Activated CD8-positive, alpha-beta memory T cell treated with anti-CD3 and anti-CD28 coated beads, Interleukin-2, amount 10 ng/mL, durations not matched to agents 7 days and 5 days (primary cell): ENCODE measurements at places on chromosomes 1 and 21. TPM values are rescaled to one million over a fixed set of nuclear protein-coding genes. Genes with fewer than 3 reads are reported as not detected.

DNA sequence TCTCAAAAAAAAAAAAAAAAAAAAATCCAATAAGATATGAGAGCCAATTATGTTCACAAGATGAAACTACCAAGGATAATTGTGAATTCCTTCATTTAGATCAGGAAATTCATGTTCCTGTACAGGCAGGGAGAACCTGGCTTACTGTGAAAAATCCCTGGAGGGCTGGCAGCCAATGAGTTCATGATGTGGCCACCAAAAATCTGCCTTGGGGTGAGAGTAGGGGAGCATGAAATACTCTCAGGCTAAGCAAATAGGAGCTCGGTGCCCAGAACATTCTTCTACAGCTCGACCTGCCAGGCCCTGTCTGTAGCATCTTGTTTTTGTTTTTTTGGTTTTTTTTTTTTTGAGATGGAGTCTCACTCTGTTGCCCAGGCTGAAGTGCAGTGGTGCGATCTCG is 50.1 kb downstream of the PIK3CD start:
- DNase-seq = no peak
- peaks cover 67% of the 10 kb centered on the region for H3K36me3 ChIP-seq
- H3K27ac ChIP-seq = peak overlapping the region; percentile 49
- H3K27me3 ChIP-seq = no peaks in the 10 kb centered on the region
- peaks cover 62% of the 10 kb centered on the region for H3K4me1 ChIP-seq
- H3K4me3 ChIP-seq = no peak overlapping the region

DNA sequence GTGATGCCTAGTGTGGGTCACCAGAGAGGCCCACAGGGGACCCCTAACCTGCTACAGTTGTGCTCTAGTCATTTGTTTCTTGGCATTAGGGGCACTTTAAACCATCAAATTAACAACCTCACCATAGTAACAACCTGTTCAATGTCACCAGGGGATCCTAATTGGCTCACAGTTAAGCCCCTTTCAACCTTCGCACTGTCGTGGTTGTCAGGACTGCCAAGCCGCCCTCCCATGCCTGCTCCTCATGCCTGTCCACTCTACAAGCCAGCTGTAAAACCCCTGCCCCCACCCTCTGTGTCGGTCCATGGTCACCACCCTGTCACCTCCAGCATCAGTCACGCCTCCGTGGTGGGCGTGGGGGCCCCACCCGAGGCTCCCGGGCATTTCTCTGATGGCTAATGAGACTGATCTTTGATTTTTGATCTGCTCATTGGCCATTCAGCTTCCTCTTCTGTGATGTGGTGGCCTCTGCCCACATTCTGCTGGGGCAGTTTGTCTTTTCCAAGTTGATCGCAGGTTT is 96.6 kb downstream of the WDR4 start:
- H3K4me3 ChIP-seq = no peak overlapping the region
- H3K27me3 ChIP-seq = peaks cover 36% of the 10 kb centered on the region

DNA sequence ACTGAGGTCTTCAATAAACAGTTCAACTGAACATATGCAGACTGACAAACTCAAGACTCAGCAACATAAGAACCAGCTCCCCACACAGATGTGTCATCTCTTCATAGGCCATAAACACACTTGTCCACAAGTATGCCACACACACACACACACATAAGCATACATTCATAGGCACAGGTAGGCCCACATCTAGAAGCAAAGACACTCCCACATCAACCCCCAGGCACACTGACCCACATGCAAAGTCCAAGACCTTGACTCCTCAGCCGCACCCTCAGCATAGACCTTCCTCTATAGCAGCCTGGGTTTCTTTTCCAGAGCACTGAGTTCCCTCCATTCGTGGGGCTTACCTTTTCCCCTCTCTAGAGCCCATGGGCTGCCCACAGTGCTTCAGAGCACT is 1.4 kb downstream of the LAD1 start:
- no peak for DNase-seq
- no peak overlapping the region for H3K27ac ChIP-seq
- peaks cover 29% of the 10 kb centered on the region for H3K27me3 ChIP-seq
- H3K4me3 ChIP-seq = no peak overlapping the region
- no peaks in the 10 kb centered on the region for H3K4me1 ChIP-seq

GRCh38 chr1:229563241-229563640 is 4.7 kb upstream of the ABCB10 start:
- H3K4me3 ChIP-seq = no peak overlapping the region
- no peaks in the 10 kb centered on the region for H3K36me3 ChIP-seq
- peaks cover 11% of the 10 kb centered on the region for H3K4me1 ChIP-seq
- H3K27me3 ChIP-seq = peaks cover 3% of the 10 kb centered on the region
- no peak overlapping the region for H3K27ac ChIP-seq
- DNase-seq = no peak

DNA sequence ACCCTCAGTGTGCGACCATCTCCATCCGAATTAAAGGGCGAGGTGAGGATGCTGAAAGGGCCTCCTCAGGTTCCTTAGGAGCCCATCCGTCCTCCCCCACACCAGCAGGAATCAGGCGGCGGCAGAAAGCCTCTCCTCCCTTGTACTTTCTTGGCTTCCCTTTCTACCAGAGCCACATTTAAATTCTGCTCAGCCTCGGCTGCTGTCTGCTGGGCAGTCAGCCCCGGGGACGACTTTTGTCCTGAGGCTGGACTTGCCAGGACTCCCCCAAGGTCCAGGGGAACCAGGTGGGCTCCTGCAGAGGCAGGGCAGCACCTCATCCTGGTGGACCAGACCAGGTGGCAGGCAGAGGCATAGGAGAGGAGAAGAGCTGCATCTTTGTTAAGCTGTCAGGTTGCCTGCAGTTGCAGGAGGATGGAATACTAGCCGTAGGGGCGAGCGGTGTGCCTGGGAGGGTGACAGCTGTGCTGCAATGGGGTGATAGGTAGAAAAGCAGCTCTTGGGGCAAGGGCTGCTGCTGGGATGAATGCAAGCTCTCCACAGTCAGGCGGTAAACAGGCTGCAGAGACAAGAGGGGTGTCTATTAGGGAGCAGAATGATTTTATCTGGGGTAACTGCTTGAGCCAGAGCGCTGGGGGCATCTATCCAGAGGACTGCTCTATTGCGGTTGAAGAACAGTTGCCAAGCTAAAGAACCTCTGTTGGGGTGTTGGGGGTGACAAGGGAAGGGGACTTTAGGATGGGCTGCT is 46.2 kb upstream of the WASF2 start:
- H3K27ac ChIP-seq = no peak overlapping the region
- peaks cover 14% of the 10 kb centered on the region for H3K4me1 ChIP-seq
- no peak overlapping the region for H3K4me3 ChIP-seq
- H3K36me3 ChIP-seq = no peaks in the 10 kb centered on the region
- no peaks in the 10 kb centered on the region for H3K27me3 ChIP-seq

- H3K27ac ChIP-seq = peak overlapping the region; percentile 78
- peaks cover 9% of the 10 kb centered on the region for H3K36me3 ChIP-seq
- DNase-seq = peak; percentile 62
- peaks cover 40% of the 10 kb centered on the region for H3K4me1 ChIP-seq
These were observed 58.1 kb upstream of the COA6 start for GRCh38 chr1:234315091-234315541.

GRCh38 chr1:147630447-147630846 is 39.9 kb downstream of the ACP6 start:
- H3K4me3 ChIP-seq = no peak overlapping the region
- DNase-seq = peak; percentile 12
- H3K36me3 ChIP-seq = peaks cover 1% of the 10 kb centered on the region
- peaks cover 22% of the 10 kb centered on the region for H3K4me1 ChIP-seq

DNA sequence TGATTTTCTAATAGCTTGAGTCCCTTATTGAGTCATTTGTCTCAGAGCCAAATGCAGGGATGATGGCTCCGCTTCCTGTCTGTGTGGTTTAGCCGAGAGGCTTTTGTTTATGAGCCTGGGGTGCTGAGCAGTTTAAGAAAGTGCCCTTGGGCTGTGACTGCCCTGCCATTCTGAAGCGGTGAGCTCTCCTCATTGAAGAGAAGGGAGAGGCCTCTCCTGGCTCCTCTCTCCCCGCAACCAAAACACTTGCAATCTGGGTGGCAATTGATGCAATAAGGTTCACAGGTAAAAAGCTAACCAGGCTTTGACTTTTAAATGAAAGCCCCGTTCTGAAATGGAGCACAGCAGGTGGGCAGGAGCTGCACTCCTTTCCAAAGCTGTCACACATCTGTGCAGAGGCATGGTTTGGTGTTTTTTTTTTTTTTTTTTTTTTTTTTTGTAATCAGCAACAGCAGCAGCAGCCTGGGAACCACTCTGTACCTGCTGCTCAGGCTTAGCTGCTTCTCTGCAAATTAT is 403.7 kb downstream of the SIPA1L2 start:
- peak overlapping the region; percentile 50 for H3K27ac ChIP-seq
- no peaks in the 10 kb centered on the region for H3K36me3 ChIP-seq

DNA sequence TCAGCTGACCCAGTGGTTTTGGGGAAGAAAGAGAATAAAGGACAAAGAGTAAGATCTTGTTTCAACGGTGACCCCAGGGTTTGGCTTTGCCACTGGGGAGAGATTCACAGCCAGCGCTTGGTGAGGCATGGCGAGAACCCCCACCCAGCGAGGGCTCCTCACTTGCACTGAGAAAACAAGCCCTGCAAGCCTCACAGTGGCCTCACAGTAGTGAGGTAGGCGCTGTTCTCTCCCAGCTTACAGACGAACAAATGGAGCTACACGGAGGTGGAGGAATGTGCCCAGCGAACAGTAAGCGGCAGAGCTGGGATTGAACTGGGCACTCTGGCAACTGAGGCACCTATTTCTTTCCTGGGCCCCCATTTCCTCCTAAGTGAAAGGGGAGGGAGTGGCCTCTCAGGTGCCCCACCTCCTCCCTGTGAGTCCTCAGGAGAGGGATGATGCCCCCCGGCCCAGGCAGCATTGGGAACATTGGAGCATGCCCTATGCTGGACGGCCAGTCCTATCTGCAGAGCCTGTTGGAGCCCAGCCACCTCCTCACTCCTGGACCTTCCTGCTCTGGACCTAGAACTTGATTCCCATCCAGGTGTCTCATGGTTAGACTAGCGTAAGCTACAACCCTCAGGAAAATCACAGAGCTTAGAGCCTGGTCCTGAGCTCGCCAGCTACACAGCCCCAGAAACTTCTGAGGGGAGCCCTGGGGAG is 73.4 kb upstream of the EDN2 start:
- H3K4me3 ChIP-seq = no peak overlapping the region
- no peak overlapping the region for H3K27ac ChIP-seq
- no peaks in the 10 kb centered on the region for H3K27me3 ChIP-seq
- no peak for DNase-seq

DNA sequence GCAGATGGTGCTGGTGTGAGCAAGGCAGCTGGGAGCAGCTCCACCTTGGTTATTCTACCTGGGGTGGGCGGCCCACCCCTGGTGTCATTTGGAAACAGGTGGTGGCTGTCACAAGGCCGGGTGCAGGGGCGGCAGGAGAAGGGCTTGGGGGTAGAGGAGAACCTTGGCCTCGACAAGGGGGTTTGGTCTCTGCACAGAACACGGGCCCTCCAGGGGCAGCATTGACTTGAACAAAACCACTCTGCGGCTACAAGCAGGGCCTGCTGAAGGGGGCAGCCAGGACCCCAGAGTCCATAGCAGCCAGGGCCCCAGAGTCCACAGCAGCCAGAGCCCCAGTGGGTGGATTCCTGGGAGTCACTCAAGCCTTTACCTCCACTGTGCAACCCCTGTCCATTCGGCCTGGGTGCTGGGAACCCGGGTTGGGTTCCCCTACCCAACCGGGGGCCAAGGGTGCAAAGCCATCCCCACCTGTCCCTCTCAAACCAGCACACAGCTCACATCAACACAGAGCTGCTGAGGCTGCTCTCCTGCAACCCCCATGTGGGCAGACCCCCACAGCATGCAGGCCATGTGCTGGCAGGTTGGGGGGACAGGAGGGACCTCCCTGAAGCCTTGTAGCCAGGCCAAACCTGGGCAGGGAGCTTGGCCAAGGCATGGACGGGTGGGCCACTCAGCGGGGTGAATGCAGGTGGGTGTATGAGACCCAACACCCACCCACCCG is 7.7 kb downstream of the TRIM11 start:
- DNase-seq = no peak
- H3K27me3 ChIP-seq = no peaks in the 10 kb centered on the region
- no peak overlapping the region for H3K4me3 ChIP-seq
- peaks cover 58% of the 10 kb centered on the region for H3K36me3 ChIP-seq

- DNase-seq = no peak
- H3K27ac ChIP-seq = no peak overlapping the region
- H3K36me3 ChIP-seq = no peaks in the 10 kb centered on the region
- no peaks in the 10 kb centered on the region for H3K27me3 ChIP-seq
These were observed 162.2 kb downstream of the DSCAM start for GRCh38 chr21:40684726-40685125.

- no peaks in the 10 kb centered on the region for H3K4me1 ChIP-seq
- H3K27me3 ChIP-seq = peaks cover 7% of the 10 kb centered on the region
- no peaks in the 10 kb centered on the region for H3K36me3 ChIP-seq
- no peak overlapping the region for H3K27ac ChIP-seq
- no peak for DNase-seq
These were observed 27.8 kb downstream of the RAB3B start for GRCh38 chr1:51962486-51963356.

DNA sequence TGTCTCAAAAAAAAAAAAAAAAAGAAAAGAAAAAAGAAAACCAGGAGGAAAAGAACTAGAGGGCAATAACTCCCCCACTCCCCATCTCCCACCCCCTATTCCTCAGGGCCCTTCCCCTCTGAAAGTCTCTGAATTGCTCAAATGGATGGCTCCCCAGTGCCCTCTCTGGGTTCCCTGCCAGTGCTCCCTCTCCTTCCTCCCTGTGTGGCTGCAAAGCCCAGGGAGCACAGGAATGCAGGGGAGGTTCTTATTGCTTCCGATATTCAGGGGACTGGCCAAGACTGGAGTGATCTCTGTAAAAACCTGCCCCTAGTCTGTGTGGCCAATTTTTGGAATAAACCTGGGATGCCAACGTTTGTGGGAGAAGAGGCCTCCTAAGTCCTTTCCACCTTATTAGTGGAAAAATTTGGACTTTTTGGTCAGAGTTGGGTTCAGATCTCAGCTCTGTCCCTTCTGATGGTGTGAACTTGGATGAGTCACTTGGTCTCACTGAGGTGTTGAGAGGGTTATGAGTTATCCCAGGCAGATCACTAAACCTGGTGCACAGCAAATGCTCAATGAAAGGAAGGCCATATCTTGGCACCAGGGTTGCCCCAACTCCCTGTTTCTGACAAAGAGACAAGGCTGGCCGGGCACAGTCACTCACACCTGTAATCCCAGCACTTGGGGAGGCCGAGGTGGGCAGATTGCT is 13.4 kb upstream of the ARHGEF10L start:
- DNase-seq = no peak
- no peak overlapping the region for H3K27ac ChIP-seq
- H3K36me3 ChIP-seq = no peaks in the 10 kb centered on the region

- peaks cover 21% of the 10 kb centered on the region for H3K27me3 ChIP-seq
- no peak overlapping the region for H3K27ac ChIP-seq
- H3K36me3 ChIP-seq = no peaks in the 10 kb centered on the region
- H3K4me1 ChIP-seq = peaks cover 6% of the 10 kb centered on the region
- peak overlapping the region; percentile 51 for H3K4me3 ChIP-seq
- no peak for DNase-seq
These were observed 489 bp downstream of the CELSR2 start for GRCh38 chr1:109249654-109250401.

- H3K27me3 ChIP-seq = peaks cover 3% of the 10 kb centered on the region
- peak overlapping the region; percentile 11 for H3K4me3 ChIP-seq
These were observed 67.9 kb upstream of the EFHD2 start for GRCh38 chr1:15341634-15342407.

GRCh38 chr1:35691571-35692220 is 27.0 kb downstream of the C1orf216 start:
- no peak for DNase-seq
- no peaks in the 10 kb centered on the region for H3K4me1 ChIP-seq
- no peaks in the 10 kb centered on the region for H3K36me3 ChIP-seq
- peaks cover 36% of the 10 kb centered on the region for H3K27me3 ChIP-seq

PRRX1 gene
- total RNA-seq = not detected

TCP10L gene
- not detected for total RNA-seq

KIAA0040 gene
- total RNA-seq = 64.3 TPM

C21orf58 gene
- total RNA-seq = 48.4 TPM

SPSB1 gene
- total RNA-seq = 9.0 TPM

SYT2 gene
- total RNA-seq = not detected
